Cardiac septum (tissue), 1 donor: ENCODE measurements at places on chromosomes 1 and 21.

DNA sequence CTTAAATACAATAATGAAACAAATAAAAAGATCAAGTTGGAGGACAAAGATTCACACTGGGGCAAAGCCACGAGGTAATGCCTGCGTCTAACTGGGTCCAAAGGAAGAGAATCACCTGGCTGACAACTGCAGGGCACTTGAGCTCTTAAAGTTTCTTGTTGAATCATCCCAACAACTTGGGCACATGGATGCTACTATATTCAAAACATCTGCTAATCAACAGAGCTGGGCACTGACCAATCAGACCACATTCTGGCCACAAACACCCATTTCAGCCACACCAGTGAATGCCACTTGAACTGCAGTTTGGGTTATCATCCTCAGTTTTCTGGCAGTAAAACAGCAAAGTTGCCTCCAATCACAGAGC, 51.0 kb downstream of the ABCA4 start:
- no peak for DNase-seq

GRCh38 chr21:21018821-21019220, 20.6 kb downstream of the NCAM2 start:
- no peak for DNase-seq

DNA sequence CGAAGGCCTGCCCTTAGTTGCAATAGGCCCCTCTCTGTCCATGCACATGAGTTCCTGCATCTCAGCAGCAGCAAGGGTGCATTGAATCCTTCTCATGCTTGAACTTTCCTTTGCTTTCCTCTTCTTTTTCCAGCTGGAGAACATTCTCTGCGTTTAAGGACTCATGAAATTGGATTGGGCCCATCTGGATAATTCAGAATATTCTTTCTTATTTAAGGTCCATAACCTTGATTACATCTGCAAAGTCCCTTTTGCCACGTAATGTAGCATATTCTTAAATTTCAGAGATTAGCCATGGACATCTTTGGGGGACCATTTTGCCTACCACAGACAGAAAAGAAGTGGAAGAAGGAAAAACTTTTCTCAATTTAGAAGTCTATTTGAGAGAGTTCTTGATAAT, 159.7 kb upstream of the C21orf91 start:
- DNase-seq, result no peak

GRCh38 chr1:87872189-87872588, 543.5 kb downstream of the LMO4 start:
- DNase-seq, result no peak

DNA sequence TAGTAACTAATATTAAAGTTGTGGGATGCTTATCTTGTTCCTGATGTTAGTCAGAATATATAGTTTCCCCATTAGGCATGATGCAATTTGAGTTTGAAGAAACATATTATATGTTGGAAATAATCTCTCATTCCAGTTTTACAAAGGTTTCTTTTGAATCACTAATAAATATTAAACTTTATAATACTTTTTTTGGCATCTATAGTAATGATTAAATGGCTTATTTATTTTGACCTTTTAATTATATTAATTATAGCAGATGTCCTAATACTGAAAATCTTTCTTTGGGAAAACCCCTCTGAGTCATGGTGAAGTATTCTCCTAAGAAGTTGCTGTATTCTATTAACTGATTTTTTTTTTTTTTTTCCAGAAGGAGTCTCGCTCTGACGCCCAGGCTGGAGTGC, 28.5 kb upstream of the PTGS2 start:
- DNase-seq, result no peak

DNA sequence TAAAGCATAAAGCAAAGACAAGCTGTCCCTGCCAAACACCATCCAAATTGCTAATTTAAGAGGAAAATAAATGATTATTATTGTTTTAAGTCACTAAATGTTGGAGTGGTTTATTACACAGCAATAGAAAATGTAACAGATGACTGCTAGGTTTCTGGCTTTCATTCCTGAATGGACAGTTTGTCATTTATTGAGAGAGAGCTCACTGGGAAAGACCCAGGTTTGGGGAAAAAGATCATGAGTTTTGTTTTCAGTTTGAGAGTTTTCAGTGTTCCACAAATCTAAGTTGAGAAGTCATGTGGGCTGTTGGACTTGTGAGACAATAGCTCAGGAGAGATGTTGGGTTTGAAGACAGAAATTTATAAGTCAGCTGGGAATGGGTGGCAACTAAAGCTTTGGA, 5.4 kb downstream of the GPA33 start:
- no peak for DNase-seq

- DNase-seq, result no peak
Measured at GRCh38 chr1:154441241-154441888, 36.2 kb downstream of the IL6R start.
